ENCODE measurements at places on chromosomes 5 and 9. TPM values are rescaled to one million over a fixed set of nuclear protein-coding genes. Genes with fewer than 3 reads are reported as not detected.

The SVEP1 gene
- total RNA-seq, result 6.8 TPM

The BHMT2 gene
- 10.0 TPM for total RNA-seq

The HK3 gene
- total RNA-seq, result 7.2 TPM

The NEURL1B gene
- total RNA-seq, result 28.8 TPM

The PRSS3 gene
- not detected for total RNA-seq

The SLC36A2 gene
- total RNA-seq, result 1.2 TPM

The LCN1 gene
- not detected for total RNA-seq

The SRA1 gene
- total RNA-seq, result 23.1 TPM

The C9 gene
- total RNA-seq, result not detected

The SPINK7 gene
- total RNA-seq, result not detected

- DNase-seq, result no peak
Observed at GRCh38 chr9:106779796-106780195, 83.2 kb upstream of the ZNF462 start.

DNA sequence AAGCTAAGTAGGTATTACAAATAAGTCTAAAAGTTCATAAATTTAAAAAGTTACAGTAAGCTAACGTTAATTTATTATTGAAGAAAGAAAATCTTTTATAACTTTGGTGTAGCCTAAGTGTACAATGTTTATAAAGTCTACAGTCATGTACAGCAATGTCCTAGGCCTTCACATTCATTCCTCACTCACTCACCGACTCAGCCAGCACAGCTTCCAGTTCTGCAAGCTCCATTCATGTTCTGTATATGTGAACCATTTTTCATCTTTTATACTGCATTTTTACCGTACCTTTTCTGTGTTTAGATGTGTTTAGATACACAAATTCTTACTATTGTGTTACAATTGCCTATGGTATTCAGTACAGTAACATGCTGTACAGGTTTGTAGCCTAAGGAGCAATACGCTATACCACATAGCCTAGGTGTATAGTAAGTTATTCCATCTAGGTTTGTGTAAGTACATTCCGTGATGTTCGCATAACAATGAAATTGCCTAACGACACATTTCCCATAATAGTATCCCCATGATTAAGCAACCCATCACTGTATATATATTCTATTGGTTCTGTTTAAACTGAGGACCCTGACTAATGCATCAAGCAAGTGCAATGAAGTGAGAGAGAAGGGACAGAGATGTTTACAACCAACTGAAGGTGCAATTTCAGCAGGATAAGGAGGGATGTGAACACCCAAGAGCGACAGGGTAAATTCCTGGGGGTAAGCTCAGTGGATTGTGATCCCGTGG, 88.9 kb upstream of the TRIO start:
- DNase-seq, result no peak

DNA sequence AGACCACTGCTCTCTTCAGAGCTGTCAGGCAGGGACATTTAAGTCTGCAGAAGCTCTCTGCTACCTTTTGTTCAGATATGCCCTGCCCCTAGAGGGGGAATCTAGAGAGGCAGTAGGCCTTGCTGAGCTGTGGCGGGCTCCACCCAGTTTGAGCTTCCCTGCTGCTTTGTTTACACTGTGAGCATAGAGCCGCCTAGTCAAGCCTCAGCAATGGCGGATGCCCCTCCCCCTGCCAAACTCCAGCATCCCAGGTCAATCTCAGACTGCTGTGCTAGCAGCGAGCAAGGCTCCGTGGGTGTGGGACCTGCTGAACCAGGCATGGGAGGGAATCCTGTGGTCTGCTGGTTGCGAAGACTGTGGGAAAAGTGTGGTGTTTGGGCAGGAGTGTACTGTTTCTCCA, 59.9 kb downstream of the CAVIN4 start:
- DNase-seq, result no peak

GRCh38 chr9:16768816-16769215, 101.7 kb downstream of the BNC2 start:
- no peak for DNase-seq

GRCh38 chr5:149800633-149801032, 70.5 kb downstream of the PPARGC1B start:
- no peak for DNase-seq

- DNase-seq, result no peak
Observed at GRCh38 chr5:5018578-5018970, 121.6 kb upstream of the ADAMTS16 start.

GRCh38 chr9:71647094-71647591, 121.2 kb downstream of the CEMIP2 start:
- DNase-seq, result peak; percentile 86

DNA sequence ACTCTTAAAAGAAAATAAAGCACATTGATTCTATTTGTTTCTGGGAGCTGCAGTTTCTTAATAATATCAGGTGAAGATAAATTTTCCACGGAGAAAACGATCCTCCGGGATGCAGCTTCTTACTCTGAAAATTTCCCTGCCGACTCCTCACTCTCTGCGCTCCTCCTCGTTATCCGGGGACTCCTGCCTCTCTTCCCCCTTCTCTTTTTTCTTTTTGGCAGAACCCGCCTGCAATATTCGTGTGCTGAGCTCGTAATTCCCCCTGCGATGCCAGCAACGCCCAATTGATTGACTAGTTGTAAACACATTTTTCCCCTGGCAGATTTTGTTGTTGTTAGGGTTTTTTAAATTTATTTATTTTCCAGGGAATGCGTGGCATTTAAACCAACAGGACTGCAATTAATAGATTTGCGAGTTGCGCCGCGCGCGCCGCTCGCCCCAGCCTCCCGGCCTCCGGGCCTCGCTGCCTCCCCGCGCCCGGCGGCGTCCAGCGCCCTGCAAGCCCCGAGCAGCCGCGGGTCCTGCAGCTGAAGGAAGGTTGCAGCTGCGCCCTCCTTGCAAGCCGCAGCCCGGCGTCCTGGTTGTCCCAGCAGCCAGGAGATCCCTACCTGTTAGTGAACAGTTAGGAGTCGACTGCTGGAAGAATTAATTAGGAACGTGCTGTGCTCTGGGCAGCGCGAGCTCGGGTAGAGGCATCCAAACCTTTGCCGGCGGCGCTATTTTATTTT, 2.2 kb downstream of the NTNG2 start:
- DNase-seq, result no peak

DNA sequence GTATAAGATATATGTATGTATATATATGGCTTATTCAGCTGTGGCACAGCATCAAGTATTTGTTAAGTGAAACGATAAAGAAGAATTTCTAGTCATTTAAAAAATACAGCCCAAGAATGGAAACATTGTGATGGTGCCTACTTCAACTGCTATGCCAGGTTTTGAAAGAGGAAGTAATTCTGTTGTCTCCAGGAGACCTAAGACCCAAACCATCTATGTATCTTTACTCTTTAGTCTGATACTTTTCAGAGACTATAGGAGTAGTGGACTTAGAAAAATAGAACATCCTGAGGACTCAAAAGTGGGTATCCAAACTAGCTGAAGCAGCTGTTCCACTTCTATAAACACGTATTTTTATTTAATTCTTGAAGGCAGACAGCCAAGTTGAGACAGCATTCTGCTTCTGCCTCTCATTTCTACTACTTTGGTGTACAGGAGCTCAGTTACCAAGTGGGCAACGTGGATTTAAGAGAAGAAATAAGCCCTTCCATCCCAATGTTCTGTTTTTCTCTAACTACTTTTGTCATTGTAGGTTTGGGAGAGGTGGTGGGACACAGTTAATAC, 110.7 kb downstream of the RPS23 start:
- DNase-seq, result no peak

DNA sequence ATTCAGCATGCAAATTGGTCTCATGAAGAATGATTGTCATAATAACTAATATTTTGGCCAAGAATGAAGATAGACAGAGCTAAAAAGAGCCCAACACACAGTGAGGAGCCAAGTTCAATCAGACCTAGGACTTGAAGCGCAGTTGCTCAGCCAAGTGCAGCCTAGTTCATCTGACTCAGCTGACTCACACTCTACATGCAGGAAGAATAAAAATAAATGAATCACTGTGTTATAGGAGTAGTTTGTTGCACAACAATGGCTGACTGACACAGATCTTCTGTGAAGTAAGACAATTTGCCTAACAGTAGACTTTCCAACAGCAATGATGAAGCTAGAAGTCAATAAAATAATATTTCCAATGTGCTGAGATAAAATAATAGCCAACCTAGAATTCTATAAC, 261.5 kb downstream of the CEMIP2 start:
- DNase-seq, result no peak

DNA sequence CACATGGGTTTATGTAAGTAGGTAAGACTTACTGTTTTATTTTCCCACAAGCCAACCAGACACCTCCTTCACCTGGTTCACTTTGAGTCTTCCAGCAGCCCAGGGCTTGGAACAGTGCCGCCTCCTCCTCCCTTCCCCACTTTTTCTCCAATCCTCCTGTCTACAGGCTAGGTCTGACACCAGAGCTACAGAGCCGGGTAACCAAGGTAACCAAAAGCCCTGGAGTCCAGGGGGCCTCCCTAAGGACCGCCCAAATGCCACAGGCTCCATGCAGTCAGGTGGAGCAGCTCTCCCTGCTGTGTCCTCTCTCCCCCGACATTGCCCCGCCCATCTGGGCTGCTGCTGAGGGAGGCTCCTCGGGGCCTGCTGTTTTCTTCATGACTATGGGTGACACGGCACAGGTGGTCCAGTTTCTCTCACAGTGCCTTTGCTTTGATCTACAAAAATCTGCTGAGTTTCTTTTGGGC, 138.0 kb upstream of the EFNA5 start:
- DNase-seq, result no peak

DNA sequence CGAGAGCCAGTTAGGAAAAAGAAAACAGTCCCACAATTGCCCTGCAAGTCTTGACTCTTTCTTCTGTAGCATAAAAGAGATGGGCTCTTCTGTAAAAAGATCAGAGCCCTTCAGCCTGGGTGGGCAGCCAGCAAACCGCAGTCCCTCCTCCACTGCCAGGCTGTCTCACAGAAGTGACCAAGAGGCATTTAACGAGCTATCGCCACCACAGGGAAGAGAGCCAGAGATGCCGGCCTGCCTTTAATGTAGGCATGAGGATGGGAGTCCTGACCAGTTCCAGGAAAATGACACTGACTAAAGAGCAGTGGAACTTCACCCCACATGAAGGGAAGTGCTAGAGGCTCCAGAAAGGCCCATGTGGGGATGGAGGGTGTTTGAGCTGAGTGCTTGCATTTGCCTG, 264.6 kb downstream of the NDUFS4 start:
- DNase-seq, result no peak

DNA sequence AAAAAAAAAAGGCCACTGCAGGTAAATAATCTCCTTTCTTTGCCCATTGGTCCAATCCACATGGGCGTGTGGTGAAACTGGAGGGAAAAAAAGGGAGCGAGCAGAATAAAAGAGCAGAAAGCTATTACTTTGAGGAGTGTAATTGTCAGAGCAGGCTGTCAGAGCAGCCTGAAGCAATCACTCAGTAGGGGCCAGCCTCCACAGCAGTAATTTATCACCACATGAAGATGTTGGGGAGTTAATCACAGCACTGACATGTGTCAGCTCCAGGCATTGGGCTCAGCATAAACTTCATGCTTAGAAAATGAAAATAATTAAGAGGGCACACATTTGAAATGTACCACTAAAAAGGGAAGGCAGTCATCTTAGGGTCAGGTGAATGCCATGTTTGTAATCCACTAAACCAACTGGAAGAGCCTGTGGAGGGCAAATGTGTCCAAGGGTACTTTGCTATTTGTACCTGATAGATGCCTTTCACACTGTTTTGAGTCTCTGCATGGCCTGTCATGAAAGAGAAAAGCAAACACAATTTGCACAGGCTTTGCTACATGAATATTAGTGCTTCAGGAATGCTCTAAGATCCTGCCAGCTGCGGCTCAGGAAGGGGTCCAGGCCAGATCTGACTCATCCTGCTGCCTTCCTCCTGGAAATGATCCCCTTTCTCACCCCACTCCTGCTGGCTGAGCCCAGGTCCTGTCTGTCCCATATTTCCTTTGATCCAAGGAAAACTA, 2.9 kb upstream of the PTGER4 start:
- DNase-seq, result peak; percentile 50

DNA sequence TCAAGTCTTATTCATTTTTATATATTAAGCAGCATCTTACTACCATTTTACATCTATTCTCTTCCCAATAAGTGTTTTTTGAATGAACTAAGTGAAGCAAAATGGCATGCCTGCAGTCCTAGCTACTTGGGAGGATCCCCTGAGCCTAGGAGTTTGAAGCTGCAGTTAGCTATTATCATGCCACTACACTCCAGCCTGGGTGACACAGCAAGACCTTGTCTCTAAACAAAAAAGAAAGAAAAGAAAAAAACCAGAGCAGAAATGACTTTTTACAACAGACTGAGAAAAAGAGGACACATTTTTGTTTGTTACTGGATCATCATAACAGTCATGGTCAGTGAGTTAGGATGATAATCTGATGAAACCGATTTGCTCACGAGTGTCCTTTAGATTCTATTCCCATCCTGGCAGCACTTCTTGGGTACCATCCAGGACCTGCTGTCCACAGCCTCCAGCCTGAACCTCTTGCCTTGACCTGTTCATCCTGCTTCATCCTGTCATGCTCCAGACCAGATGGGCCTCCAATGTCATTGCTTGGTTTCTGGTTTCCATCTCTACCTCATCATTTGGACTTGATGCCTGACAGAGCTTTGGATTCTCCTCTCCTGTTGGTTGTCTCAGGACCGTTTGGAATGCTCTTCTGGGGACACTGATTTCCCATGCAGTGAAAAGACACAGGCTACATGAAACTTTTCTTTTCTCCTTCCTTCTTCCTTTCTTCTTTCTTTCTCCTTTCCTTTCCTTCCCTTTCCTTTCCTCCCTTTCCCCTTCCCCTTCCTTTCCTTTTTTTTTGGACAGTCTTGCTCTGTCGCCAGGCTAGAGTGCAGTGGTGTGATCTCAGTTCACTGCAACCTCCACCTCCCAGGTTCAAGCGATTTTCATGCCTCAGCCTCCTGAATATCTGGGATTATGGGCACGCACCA, 50.1 kb upstream of the GLRX start:
- DNase-seq, result no peak

GRCh38 chr5:171845040-171845630, 59.5 kb downstream of the SMIM23 start:
- DNase-seq, result no peak

DNA sequence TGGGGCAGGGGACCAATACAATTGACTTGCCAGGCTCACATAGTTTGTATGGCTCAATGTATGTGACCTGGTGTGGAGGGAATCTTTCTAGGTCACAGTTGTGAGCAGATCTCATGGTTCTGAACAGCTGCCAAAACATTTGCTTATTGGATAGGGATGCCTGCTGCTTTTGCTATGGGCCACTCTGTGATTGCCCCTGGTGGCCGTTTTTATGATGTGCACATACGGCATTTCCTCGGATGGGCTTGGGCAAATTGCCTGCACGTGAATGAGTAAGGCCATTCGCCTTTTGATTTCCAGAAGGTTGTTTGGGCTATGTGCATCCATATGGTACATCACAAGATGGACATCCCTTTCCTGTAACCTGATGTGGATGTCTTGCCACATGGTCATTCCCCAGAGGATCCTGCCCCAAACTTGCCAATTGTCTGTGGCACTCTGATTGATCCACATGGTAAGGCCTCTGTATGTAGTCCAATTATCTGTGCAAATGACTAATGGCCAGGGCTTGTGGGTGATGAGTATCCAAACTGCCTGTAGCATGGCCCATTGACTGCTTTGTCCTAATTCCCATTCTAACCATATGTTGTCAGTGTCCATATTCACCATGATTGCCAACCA, 10.7 kb upstream of the SLC22A4 start:
- DNase-seq, result no peak

GRCh38 chr5:42579320-42579719, 156.1 kb downstream of the GHR start:
- DNase-seq, result no peak

GRCh38 chr5:75651575-75652238, 40.5 kb downstream of the ANKDD1B start:
- no peak for DNase-seq

- DNase-seq, result no peak
Observed at GRCh38 chr5:37838152-37838932, 1.5 kb downstream of the GDNF start.

GRCh38 chr5:157516006-157516405, 56.0 kb downstream of the NIPAL4 start:
- no peak for DNase-seq
